ENCODE measurements at places on chromosomes 12 and 14.

GRCh38 chr12:32400866-32401265 is 1.5 kb downstream of the FGD4 start:
- no peak for DNase-seq

- no peak for DNase-seq
Observed at GRCh38 chr12:106974511-106974910, 12.4 kb downstream of the MTERF2 start.

GRCh38 chr12:124744273-124744640 is 119.4 kb downstream of the SCARB1 start:
- DNase-seq, result no peak

- DNase-seq, result no peak
Observed at GRCh38 chr14:77400216-77400615, 23.0 kb downstream of the SAMD15 start.

- DNase-seq, result no peak
Observed at GRCh38 chr14:93736378-93737014, 51.8 kb downstream of the PRIMA1 start.

GRCh38 chr14:100709289-100710284 is 17.1 kb upstream of the DLK1 start:
- DNase-seq, result no peak

DNA sequence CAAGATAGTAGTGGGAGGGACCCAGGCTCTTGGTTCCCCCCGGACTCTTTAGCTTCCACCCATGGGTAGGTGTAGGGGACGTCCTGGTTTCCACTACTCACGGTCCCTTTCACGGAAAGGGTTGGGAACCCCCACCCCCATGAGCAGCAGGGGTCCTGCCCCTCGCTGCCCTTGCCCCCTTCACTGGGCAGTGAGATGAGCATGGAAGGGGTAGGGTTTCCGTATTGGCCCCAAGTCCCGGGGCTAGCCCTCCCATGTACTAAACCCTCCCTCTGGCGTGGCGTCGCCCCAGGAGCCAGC is 12.7 kb downstream of the AGAP2 start:
- no peak for DNase-seq

DNA sequence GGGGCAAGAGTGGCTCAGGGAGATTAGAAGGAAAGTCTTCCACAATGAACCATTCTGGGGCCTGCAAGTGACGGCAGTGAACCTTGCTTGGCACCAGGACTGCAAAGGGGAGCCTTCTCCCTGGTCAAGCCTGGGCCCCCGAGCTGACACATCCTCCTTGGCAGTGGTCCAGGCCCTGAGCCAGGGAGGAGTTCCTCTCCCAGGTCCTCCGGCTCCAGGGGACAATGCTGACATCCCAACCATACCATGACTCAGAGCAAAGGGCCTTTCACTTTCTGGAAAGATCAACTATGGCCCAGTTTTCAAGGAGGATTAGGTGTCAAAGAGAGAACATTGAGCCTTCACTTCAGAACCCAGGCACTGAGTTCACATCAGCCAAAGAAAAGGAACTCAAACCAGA is 756.5 kb upstream of the TBX3 start:
- DNase-seq, result no peak

- DNase-seq, result no peak
Observed at GRCh38 chr12:88015825-88016224, 13.4 kb downstream of the C12orf50 start.

DNA sequence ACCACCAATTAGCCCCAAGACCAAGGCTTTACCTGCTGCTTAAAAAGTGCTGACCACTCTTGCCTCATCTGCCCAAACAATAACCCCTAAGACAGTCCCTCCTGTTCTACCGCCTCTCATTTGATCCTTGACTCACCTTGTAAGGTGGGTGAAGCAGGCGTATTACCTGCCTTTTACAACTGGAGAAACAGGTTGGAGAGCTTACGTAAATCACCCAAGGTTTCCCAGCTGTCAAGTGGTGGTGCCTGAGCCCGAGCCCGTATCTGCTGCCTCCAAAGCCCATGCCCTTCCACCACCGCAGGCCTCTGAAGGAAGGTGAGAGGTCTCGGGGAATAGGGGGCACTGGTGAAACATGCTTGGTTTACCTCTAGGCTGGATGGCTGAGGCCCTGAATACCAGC is 36.6 kb downstream of the MAX start:
- DNase-seq, result no peak

DNA sequence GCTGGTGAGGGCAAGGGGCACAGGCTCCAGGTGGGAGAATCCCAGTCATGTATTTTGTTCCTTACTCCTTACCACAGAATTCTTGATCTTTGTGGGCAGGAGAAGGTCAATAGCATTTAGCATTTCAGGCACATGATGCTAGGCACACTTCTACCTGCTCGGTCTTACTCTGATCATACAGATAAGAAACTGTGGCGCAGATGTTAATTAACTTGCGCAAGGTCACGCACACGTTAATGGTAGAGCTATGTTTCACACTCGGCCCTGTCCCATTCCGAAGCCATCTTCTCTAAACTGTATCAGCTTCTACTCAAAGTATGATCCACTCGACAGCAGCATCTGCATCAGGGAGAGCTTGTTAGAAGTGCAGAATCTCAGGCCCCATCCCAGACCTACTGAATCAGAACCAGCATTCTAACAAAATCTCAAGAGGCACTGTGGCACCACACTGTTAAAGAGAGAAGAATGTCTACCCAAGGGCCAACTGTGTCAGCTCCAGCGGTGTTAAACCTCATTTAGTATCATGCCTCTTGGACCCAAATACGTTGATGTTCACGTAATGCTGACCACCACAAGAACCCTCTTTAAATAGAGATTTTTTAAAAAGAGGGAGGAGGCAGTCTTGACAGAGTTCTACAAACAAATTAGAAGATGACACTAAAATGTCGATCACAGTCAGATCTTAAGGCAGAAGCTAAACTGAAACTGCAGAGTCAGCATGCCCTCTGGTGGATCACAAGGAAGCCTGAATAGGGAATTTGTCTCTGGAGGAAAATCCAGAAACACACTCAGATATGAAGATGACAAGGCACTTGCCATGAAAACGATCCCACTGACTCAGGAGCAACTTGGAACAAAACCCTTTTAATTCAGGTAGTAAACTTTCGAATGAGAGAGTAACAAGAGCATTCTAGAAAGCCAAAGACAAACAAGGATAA is 7.3 kb downstream of the STXBP6 start:
- DNase-seq, result no peak

DNA sequence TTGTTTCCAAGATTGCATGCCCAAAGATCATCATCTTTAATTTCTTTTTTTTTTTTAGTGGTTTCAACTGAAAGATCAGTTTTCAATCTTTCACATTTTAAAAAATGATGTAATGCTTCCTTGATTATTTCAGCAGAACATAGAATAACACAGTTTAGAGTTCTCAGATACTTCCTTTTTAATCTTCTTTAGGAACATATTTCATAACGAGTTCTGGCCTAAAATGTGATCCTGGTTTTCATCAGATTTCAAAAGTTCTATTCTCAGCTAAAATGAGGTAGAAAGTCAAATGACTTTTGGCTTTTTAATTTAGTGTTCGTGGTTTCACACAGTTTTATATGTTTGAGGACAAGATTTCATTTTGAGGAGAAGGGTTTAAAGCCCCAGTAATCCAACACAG is 40.0 kb upstream of the NR1H4 start:
- no peak for DNase-seq

DNA sequence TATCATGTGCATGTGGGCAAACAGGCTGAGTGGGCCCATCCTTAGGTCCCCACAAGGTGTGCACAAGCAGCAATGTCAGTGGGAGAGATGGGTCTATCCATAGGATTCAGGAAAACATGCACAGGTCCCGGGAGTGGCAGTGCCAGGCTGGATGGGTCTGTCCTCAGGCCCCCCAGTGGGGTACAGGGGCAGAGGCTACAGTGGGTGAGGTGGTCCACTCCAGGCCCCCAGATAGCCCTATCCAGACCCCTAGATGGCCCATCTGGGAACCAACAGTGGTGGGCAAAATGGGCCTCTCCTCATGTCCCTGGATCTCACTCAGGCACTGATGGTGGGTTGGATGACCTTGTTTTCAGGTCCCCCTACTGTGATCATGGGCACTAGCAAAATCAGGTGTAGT is 277.8 kb upstream of the SYT1 start:
- DNase-seq, result no peak

DNA sequence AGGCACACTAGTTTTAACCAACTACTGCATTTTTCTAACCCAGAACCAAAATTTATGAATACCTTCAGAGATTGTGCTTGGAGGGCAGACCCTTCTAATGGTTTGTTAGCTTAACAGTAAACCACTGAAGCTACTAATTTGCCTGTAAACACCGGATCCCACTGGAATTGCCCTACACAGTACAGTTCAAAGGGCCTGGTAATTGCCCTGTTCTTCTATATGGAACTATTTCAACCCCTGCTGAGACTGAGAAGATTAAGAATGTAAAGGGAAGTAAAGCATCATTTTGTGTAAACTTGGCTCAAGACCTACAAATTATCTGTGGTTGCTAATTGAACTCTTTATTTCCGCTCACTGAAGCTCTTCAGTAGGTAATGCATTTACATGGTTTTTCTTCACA is 468.1 kb downstream of the NPAS3 start:
- no peak for DNase-seq

DNA sequence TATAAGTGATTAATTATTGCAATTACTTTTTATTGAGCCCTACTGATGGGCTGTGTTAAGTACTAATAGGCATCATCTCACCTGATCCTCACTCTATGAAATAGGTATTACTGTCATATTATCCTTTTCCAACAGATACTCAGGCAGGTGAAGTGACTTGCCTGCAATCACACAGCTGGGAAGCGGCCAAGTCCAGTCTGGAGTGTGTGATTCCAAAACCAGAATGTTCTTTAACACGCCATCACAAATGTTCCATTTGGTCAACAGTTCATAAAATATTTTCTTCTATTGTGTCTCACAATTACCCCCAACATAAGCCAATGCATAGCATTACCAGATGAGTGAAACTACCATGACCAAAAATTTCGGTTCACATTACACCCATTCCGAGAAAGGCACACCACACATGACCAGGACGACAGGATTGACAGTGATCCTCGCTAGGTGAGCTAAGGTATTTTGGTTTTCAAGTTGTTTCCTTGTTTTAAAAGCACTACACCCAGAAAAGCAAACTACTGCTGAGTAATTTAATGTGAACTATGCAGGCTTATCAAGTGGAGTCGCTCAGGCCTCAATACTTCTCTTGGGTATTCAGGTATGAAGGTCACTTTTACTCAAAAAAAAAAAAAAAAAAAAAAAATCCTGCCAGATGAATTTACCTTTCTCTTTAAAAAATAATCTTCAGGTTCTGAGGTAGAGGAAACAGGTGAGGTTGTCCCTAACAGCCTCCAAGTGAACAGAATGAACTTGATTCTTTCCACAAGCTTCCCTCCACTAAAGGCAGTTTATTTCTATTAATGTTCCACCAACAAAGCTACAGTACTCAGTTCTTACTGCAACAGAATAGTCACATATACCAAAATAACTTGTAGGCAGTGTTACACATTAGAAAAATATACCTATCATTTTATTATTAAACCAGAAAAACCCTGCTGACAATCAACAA is 2.4 kb downstream of the VPS37B start:
- DNase-seq, result no peak

GRCh38 chr14:92500491-92500941 is 13.1 kb upstream of the RIN3 start:
- DNase-seq, result no peak

DNA sequence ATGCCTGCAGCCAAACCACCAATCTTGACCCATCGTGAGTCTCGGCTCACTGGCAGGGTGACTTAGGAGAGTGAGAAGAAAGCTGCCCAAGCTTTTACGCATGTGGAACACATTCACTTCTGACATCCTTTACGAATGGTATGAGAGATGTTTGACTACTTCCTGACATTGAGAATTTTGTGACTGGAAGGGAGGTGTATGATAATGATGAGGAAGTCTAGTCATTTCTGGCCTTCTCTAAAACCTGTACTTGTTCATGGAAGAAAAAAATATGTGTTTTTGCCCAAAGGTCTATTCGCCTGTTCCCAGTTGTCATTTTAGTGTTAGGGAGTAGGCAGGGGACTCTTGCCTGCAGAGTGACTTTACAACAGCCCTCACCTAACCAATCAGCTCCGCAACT is 227.2 kb upstream of the ATP2B1 start:
- DNase-seq, result no peak

- no peak for DNase-seq
Observed at GRCh38 chr14:81716953-81717352, 183.3 kb upstream of the SEL1L start.

DNA sequence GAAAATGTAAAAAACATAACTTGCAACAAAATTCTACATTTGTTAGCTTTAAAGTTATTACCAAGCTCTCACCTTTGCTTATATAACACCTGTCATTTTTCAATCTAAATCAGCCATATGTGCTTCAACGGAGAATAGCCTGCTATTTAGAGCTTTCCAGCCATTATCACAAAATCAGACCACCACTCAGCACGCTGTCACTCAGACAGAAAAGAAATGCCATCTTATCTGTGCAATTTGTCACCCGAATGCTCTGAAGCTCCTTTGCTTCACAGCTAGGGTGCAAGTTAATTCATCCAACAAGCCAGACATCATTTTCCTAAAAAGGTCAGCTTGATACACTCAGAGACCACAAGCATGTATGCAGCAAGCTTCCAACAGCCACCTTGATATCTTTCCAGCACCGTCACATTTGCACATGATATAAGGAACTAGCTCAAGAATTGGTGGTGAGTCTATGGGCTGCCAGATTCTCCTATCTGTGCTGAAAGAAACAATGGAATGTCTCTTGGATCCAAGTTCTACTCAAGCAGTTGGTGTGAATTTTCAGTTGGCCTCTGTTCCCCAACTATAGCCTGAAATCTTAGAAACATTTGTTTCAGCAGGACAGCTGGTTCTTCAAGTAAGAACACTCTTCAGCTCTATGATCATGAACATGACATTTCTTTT is 20.0 kb upstream of the IFNG-AS1 start:
- no peak for DNase-seq

DNA sequence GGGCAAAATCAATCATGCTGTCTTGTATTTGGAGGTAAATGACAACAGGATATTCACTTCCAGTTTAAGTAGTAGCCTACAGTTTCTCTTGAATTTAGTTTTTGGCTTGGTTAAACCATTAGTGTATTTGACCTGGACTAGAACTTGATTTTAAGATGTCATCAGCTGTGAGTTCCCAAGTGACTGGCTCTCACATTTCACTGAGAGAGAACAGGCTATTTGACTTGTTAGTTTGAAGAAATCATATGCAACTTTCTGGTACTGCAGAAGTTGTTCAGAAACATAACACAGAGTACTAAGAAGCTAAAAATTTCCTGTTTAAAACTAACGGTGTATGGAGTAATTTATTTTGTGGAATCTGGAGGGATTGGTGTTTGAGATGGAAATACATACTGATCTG is 22.3 kb downstream of the MNAT1 start:
- DNase-seq, result no peak

- no peak for DNase-seq
Observed at GRCh38 chr12:57183939-57184725, 32.5 kb upstream of the NXPH4 start.

- no peak for DNase-seq
Observed at GRCh38 chr12:1858456-1858855, 38.1 kb downstream of the LRTM2 start.

- DNase-seq, result no peak
Observed at GRCh38 chr12:70364695-70365397, 1.2 kb upstream of the KCNMB4 start.

- no peak for DNase-seq
Observed at GRCh38 chr12:16112612-16113560, 164.6 kb downstream of the SLC15A5 start.

- no peak for DNase-seq
Observed at GRCh38 chr12:64618953-64619590, 8.8 kb downstream of the RASSF3 start.

All from urinary bladder (tissue), 4 donors.